NCI-H2029 (cell line): ENCODE measurements at places on chromosomes 7 and 10.

DNA sequence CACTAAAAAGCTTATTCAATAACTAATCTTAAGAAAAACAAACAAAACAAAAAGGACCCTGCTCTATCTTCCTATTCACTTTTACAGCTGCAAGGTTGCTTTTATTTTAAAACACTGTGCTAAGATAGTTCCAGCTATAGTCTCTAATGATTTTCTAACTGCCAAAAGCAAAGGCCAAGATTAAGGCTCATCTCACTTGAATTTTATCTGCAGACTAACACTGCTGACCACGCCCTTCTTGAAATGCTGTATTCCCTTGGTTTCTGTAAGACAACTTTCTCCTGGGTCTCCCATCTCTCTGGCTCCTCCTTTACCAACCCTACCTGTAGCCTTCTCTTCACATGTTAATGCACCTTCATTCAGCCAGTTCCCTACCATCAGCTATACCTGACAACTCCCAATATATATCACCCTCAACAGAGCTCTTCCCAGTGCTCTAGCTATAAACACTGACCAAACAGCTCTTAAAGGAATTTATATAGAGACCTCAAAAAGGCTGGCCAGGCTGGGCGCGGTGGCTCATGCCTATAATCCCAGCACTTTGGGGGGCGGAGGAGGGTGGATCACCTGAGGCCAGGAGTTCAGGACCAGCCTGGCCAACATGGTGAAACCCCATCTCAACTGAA lies 11.7 kb downstream of the SRPK2 start:
- DNase-seq, result no peak

GRCh38 chr7:129315960-129316359 lies 91.1 kb downstream of the AHCYL2 start:
- no peak for DNase-seq

GRCh38 chr7:1538544-1539180 lies 8.2 kb downstream of the MAFK start:
- no peak for DNase-seq

GRCh38 chr7:54292171-54292925 lies 249.8 kb upstream of the VSTM2A start:
- no peak for DNase-seq

DNA sequence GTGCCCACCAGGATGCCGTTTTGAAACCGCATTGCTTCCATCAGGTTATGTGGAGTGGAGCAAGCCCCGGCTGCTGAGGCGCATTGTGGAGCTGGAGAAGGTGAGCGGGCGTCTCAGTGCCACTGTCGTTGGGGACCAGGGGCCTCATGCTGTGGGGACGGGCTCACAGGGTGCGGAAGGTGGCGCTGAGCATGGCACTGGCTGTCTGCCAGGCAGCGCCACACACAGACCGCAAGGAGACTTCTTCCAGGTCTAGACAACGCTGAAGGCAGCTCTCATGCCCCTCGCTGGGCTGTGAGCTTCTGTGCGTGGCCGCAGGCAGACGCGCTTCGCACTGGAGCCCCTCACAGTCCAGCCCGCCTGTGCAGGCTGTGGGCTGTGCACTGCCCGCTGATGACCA lies 29.0 kb downstream of the IQCE start:
- DNase-seq, result no peak

DNA sequence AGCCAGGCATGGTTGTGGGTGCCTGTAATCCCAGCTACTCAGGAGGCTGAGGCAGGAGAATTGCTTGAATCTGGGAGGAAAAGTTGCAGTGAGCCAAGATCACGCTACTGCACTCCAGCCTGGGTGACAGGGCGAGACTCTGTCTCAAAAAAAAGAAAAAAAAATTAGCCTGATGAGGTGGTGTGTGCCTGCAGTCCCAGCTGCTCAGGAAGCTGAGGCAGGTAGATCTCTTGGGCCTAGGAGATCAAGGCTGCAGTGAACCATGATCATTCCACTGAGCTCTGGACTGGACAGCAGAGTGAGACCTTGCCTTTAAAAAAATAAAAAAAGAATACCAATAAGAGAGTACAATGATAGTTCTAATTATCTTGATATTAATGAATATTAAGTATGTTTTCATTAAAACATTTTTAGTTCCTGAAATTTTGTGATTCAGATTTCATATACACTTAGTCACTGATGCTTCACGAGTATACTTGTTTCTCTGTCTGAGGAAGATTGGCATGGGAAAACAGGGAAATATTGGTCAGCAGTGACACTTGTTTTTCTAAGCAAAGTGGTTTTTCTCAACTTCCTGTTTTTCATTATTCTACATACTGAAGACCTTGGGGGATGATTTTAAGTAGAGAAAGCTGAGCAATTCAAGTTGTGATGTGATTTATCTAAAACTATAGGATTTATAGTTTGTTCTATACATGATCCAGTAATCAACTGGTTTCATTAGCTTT lies 76.8 kb downstream of the ADK start:
- no peak for DNase-seq

GRCh38 chr10:45378914-45379726 lies 5.1 kb downstream of the ALOX5 start:
- no peak for DNase-seq

DNA sequence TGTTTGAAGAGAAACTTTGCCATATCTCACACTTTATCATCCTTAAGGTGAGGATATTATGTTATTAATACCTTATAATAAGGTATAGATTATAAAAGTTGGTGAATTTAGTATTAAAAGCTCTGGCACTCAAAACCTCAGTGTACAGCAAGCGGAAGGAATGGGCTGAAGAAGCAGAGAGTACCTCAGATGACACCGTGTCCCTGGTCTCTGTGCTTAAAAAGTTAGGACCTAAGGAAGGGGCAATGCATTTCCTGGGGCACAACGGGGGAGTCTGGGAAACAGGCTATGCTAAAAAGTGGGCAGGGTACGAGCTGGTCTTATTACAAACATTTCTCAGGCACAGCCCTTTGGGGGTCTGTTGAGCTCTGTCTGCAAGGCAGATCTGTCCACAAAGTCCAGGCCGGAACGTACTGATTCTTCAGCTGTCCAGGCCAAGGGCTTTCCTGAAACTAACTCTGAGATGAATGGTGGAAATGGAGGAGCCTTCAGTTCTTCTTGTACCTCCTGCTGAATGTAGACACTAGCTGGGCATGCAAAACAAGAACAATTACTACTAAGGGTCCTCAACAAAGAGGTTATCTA lies 202.7 kb downstream of the POM121L12 start:
- DNase-seq, result no peak

GRCh38 chr7:51312951-51313737 lies 3.5 kb downstream of the COBL start:
- no peak for DNase-seq

DNA sequence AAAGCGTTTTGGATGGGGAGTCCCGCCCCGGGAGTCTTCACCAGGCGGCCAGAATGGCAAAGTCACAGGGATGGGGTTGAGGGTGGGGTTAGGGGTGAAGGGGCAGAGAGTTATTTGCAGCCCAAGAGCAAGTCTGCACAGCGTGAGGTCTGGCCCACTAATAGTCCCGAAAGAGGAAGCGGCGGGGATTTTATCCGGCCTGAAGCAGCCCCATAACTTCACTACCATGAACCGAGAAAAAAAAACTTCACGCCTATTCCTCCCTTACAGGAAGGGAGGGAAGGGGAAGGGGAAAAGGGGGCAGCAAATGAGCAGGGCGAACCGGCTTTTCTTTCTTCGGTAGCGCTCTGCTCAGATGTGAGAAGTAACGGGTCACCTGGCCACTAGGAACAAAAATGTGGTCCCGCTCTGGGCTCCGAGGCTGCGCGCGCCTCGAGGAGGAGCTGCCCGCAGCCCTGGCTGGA lies 712 bp downstream of the ITPRIP start:
- no peak for DNase-seq

DNA sequence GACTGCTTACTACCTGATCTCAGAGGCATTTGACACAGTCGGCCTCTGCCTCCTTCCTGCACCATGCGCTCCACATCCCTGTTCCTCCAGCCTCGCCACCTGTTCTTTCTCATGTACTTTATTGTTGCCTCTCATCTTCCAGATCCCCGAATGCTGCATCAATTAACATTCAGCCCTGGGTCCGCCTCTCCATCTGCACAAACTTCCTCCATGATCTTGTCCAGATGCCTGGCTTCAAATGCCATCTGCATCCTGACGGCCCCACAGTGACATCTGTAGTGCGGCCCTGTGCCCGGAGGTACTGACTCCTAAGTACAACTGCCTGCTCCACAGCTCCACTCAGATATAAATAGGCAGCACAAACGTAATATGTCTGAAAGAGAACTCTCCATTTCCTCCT lies 51.2 kb upstream of the STK17A start:
- DNase-seq, result no peak

- no peak for DNase-seq
These were observed 7.9 kb downstream of the ESYT2 start for GRCh38 chr7:158821171-158822031.

DNA sequence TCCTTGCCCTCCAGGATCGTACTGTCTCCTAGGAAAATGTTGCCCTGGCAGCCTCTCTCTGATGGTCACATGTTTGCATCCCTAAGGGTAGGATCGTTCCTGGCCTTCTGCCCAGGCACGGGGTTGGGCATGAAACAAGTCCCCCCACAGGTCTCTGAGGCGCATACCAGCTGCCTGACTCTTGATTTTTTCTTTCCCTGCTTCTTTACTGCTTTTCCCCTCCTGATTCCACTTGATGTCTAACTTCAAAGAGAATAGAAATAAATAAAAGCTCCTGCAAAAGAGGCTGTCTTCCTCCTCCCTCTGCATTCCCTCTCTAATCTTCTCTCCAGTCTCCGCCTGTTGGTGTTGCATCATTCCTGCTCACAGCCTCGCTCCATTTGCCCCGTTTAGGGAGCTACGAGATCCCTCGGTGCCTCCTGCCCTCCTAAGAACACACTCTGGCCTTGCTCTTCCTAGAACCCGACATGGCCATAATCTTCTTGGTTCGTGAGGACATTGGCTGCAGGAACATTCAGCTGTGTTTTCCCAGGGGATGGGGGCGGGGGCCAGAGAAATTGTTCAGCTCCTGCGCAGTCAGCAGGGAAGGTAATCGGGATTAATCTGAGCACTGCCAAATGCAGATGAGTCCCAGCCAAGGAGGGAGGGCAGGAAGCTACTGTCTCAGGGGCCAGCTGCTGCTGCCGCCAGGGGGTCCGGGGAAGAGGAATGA lies 26.0 kb downstream of the LEP start:
- no peak for DNase-seq

GRCh38 chr7:55502124-55502857 lies 70.0 kb downstream of the VOPP1 start:
- DNase-seq, result no peak

DNA sequence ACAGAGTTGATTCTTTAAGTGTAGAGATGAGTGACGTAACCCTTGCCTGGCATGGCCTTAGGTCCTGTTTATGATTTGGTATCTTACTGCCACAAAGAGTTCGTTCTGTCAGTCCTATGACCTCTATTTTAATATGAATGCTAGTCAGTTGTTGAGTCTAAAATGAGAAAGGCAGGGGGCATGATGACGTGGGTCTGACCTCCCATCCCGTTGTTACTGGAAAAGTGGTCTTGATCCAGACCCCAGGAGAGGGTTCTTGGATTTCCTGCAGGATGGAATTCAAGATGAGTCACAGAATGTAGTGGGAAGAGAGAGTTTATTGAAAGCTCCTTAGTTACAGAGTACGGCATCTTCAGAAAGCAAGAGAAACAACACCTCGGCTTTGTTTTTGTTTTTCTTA lies 317.0 kb upstream of the COBL start:
- no peak for DNase-seq

DNA sequence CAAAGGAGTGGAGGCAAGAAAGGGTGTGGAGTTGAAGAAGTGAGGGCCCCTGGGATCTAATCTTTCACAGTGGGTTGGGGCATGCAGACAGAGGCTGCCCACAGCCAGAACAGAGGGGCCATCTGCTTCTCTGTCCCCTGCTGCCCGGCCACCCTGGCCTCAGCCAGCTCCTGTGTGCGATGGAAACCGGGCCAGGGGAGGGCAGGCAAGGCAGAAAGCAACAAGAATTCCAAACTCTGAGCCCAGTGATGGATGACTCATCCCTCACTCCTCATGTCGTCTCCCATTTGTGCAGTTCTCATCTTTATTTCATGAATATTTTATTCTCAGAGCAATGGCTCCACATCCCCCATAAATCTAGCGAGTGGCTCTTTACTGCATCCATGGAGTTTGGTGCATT lies 757.1 kb downstream of the GRID1 start:
- no peak for DNase-seq

GRCh38 chr10:99426689-99427088 lies 3.7 kb downstream of the GOT1 start:
- no peak for DNase-seq

- no peak for DNase-seq
These were observed 67.7 kb upstream of the AQP1 start for GRCh38 chr7:30843741-30844482.

GRCh38 chr7:98934267-98934666 lies 55.9 kb downstream of the TRRAP start:
- no peak for DNase-seq

DNA sequence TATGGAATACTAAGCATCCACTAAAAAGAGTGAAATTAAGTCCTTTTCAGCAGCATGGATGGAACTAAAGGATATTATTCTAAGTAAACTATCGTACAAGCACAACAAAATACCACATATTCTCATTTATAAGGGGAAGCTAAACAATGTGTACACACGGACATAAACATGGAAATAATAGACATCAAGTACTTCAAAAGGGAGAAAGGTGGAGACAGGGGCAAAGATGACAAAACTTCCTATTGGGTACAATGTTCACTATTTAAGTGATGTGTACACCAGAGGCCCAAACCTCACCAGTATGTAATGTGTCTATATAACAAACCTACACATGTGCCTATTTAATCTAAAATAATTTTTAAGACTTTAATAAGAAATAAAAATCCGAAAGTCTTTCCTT lies 2.2 kb upstream of the AKR1C4 start:
- no peak for DNase-seq

DNA sequence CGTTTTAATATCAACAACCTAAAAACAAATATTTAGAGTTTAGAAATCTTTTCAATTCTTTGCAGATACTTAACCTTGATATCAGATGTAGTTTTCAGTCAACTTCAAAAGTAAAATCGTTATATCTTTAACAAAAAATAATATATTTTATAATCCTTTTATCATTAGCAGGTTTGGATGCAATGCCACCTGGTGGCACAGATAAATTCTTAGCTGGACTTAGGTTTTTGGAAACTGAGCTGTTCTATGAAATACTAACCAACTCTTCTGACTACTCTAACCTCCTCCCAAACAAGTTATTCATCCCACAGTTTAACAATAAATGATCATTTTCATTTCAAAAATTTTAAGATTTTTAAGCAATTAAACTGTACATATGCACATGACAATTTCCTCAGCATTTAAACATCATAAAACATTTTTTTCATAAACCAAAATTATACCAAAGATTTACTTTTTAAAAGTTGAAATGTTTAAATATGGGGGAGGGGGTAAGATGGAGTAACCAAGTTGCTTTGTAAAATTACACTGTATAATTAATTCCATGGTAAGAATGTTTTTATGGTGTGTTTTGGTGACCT lies 56.9 kb downstream of the HIBADH start:
- DNase-seq, result no peak

- no peak for DNase-seq
These were observed 39.5 kb downstream of the HABP2 start for GRCh38 chr10:113592380-113592779.

- no peak for DNase-seq
These were observed 14.2 kb downstream of the GTF2IRD1 start for GRCh38 chr7:74467876-74468275.

- DNase-seq, result no peak
These were observed 51.4 kb downstream of the CELF2 start for GRCh38 chr10:11068861-11069633.

- DNase-seq, result no peak
These were observed 32.9 kb downstream of the VOPP1 start for GRCh38 chr7:55539380-55539779.
